NCI-H1048 (cell line): ENCODE measurements at places on chromosomes 16 and 17.

GRCh38 chr16:29290631-29291247, 115.8 kb downstream of the NPIPB11 start:
- DNase-seq: no peak

- peak; percentile 35 for DNase-seq
Observed at GRCh38 chr17:42101513-42102292, 3.4 kb upstream of the ZNF385C start.

DNA sequence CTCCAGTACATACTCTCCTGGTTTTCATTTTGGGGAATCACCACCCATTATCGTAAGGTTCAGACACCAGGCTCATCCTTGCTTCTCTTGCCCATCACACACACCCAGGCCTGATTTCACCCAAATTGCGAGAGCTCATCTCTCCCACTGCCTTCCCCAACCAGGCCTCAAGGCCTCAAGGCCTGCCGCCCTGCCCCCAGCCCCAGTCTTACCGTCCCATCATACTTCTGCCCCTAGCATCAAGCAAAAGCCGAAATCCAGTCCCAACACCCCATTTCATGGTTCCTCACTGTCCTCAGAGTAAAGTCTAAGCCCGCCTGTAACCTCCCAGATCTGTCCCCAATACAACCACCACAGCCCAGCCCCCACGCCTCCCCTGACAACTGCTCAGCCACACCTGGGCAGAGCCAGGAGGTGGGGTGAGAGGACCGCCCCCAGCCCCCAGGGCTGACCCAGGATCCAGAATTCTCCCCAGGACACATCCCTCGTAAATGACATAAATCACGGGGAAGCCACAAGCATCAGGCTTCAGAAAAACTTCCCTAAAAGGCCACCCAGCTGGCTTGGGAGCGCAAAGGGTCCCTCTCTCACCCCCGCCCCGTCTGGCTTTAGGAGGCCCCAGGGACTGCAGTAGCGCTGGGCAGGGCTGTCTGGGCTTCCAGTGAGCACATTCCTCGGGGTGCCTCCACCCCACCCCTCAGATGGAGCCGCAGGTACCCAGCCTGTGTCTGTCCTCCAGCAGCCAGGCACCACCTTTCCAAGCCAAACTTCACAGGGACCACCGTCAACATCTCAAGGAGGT, 9.6 kb upstream of the P2RX1 start:
- DNase-seq: no peak

DNA sequence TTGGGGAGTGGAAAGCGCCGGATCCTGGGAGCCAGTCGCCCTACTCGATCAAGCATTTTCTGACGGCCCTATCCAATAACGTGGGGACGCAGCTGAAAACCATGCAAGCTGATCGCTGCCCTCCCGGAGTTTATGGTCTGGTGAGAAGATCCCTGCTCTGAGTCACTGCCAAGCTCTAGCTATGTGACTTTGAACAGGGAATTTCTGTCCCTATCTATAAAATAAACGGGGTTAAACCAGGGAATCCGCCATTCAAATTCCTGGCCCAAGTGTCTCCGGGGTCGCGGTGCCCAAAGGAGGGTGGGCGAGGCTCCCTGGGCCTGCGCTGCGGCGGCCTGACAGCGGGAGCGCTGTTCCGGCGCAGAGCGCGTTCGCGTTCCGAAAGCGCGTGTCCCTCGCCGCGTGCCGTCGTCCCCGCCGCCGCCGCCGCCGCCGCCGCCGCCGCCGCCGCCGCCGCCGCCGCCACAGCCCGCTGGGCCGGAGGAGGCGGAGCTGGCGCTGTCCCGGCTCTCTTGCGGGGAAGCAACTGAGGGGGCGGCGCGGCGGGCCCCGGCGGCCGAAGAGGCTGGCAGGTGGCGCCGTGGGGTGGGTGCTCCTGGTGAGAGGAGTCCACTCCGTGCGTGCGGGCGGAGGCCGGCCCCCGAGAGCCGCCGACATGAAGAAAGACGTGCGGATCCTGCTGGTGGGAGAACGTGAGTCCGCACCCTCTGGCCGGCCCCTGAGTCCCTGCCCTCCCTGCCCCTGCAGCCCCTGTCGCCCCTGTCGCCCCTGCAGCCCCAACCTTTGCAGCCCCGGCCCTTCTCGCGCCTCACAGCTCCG, at the start of gene RHOT1:
RHOT1 (plus strand) TSS at position 465 of the 819 bp plus-strand sequence; CDS start at position 656, 191 bp downstream.
- DNase-seq: no peak

GRCh38 chr16:51773071-51773890, 622.2 kb upstream of the SALL1 start:
- no peak for DNase-seq

DNA sequence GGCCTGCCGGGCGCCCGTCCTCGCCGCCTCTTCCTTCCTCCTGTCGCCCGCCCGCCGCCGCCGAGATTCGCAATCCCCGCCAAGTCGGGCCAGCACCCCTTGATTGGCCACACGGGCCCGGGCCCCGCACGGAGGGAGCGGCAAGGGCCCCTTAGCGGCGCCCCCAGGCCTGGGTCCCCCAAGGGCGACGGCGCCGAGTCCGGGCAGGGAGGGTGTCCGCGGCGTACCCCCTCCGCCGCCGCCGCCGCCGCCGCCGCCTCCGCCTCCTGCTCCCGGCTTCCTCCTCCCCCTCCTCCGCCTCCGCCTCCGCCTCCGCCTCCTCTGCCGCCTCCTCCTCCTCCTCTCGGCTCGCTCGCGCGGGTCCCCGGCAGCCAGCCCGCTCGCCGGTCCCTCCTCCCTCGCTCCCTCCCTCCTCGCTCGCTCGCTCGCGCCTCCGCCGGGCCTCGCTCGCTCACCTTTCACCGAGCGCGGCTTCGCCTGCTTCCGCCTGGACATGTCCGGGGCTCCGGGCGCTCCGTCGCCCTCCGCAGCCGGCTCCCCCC, 561 bp downstream of the ZNF423 start:
- DNase-seq: no peak

DNA sequence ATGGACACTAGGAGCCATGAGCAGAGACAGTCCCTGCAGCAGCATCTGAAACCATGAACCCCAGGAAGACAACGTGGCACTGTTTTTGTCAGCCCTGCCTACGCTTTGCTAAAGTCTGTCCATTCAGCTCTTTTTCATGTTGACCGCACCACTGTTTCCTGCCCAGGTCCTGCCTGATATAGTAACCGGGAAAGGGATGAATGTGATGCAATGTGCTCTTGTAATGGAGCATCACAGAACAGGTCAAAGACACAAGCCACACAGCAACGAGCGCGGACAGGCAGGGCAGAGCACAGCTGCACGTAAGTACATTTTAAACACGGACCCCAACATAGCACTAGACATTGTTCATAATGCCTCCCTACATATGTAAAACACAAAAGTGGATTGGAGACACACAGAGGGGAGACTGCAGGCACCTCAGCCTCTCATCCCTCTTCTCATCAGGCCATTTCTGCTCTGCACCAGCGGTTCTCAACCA, 16.9 kb upstream of the TNFRSF13B start:
- DNase-seq: no peak

DNA sequence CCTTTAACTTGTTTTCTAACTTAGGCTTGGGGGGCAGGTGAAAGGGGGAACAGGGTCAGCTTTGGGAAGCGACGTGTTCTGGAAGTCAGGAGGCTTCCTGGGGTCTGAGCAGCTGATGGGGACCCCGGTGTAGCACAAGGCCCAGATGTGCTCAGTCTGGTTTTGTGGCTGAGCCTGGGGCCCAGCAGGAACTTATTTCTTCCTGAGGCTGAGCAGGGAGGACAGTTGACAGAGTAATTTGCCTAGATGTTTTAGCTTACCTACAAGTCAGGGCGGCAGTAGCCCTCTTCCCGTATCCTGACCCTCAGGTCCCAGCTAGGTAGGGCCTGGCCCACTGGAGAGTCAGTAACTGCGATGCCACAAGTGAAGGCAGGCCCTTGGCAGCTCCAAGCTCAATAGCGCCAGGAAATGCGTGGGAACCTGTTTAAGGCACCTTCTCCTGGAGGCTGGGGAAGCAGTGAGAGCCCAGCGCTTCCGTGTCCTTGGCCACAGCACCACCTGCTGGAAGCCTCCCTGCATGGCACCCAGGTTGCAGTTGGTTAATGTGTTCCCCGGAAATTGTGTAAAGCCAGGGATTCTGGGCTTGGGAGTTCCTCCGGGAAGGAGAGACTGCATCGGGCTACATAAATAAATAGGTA, 5.2 kb downstream of the CCR7 start:
- DNase-seq: peak; percentile 78

GRCh38 chr16:31451681-31452351, 7.5 kb upstream of the ARMC5 start:
- DNase-seq: no peak

- no peak for DNase-seq
Observed at GRCh38 chr16:31453255-31454204, 5.8 kb upstream of the ARMC5 start.

GRCh38 chr16:75048054-75048453, 49.2 kb downstream of the ZNRF1 start:
- DNase-seq: no peak

GRCh38 chr17:40453881-40454612, 10.8 kb downstream of the IGFBP4 start:
- no peak for DNase-seq

GRCh38 chr17:35740216-35740615, 8.8 kb downstream of the RASL10B start:
- DNase-seq: no peak

GRCh38 chr16:26413780-26414179, 652.9 kb upstream of the C16orf82 start:
- no peak for DNase-seq

- no peak for DNase-seq
Observed at GRCh38 chr16:57169327-57169726, 16.5 kb downstream of the PSME3IP1 start.

DNA sequence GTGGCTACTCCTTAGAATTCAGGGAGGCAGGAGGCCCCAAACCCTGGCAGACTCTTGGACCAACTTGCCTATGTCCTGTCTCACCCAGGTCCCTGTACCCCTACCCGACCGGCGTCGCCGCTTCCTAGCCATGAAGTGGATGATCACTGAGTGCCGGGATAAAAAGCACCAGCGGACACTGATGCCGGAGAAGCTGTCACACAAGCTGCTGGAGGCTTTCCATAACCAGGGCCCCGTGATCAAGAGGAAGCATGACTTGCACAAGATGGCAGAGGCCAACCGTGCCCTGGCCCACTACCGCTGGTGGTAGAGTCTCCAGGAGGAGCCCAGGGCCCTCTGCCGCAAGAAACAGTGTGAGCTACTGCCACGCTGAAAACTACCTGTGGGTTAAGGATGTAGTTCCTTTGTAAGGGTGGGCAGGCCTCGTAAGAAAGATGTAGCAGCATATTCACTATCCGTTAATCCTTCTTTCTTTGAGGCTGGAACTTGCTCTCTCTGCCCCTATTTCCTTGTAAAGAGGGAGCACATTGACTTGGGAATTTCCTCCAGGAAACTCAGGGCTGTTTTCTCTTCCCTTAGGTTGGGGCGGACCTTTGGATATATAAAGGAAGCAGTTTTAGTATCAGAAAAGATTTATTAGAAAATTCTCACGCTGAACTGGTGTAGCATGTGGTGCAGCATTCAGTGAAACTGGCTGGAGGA, 4.1 kb downstream of the MRPS7 start:
- DNase-seq: no peak

- no peak for DNase-seq
Observed at GRCh38 chr17:71502443-71502842, 618.4 kb upstream of the SOX9 start.

DNA sequence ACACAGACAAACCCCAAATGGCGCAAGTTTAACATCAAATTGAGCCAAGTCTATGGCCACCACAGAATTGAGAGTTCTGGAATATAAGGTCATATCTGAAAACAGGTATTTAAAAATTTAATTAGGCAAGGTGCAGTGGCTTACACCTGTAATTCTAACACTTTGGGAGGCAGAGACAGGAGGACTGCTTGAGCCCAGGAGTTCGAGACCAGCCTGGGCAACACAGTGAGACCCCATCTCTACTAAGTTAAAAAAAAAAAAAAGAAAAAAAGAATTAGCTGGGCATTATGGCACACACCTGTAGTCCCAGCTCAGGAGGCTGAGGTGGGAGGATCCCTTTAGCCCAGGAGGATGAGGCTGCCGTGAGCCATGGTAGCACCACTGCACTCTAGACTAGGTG, 19.1 kb downstream of the NFE2L1 start:
- no peak for DNase-seq

GRCh38 chr16:50736448-50736847, 5.4 kb upstream of the CYLD start:
- no peak for DNase-seq

DNA sequence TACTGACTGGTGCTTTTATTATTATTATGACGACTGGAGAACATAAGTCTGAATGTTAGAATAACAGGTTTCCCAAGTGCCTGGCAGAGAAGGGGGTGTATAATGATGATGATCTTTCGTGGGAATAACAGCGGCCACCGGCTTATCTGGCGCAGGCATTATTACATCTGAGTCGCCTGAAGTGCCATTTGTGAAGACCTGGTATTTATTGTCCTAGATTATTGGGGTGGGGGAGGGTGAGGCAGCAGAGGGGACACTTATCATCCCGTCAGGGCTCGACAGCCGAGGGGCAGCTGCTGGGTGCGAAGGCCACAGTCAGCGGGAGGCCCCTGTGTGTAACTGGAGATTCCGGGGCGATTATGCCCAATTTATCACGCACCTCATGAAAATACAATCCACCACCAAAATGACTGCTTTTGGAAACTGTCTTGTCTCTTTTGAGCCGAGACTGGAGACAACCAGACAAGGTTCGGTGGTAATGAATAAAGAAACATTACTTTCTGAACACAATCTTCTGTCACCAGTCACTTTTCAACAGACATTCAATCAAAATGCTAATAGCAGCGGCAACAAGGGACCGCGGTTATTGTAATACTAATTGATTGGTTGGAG, 199.3 kb downstream of the CCDC182 start:
- no peak for DNase-seq

GRCh38 chr16:8310323-8310722, 280.0 kb downstream of the TMEM114 start:
- no peak for DNase-seq

- DNase-seq: no peak
Observed at GRCh38 chr17:74921026-74921681, 1.9 kb downstream of the USH1G start.

GRCh38 chr17:60661489-60661888, 16.2 kb upstream of the BCAS3 start:
- no peak for DNase-seq

- DNase-seq: no peak
Observed at GRCh38 chr16:27768651-27769272, 218.8 kb downstream of the KATNIP start.

DNA sequence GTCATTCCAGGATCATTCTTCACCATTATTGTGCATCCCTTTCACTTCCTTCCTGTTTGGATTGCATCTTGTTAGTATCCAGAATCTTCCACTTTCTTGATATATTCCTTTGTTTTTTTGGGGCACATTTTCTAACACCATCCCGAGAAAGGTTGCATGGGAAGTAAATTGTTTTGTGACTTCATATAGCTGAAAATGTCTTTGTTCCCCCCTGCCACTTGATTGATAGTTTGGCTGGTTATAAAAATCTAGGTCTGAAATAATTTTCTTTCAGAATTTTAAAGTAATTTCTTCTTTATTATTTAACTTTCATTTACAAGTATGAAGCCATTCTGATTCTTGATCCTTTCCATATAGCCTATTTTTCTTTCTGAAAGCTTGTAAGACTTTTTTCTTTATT, 32.7 kb downstream of the GAN start:
- DNase-seq: no peak
